Stimulated activated CD4-positive, alpha-beta T cell treated with anti-CD3 and anti-CD28 coated beads, Interleukin-4, amount 100 ng/mL, for 1 hour (primary cell): ENCODE measurements at places on chromosomes 7 and 10.

DNA sequence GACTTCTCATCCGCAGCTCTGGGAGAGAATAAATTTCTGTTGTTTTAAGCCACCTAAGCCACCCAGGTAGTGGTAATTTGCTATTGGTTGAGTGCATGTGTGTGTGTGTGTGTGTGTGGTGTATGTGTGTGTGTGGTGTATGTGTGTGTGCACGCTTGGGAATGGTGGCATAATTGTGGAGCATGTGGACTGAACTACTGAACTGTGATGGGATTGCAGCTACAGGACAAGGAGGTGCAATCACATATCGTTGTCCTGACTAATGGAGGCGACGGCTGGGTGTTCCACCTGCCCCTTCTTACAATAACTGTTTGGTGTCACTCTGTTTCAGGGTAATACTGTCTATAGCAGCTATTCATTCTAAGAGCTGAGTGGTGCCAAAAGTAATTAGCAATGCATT, 448.7 kb upstream of the PFKP start:
- no peak for DNase-seq

- no peak for DNase-seq
Observed at GRCh38 chr7:142898377-142899170, 13.0 kb upstream of the TRPV6 start.

DNA sequence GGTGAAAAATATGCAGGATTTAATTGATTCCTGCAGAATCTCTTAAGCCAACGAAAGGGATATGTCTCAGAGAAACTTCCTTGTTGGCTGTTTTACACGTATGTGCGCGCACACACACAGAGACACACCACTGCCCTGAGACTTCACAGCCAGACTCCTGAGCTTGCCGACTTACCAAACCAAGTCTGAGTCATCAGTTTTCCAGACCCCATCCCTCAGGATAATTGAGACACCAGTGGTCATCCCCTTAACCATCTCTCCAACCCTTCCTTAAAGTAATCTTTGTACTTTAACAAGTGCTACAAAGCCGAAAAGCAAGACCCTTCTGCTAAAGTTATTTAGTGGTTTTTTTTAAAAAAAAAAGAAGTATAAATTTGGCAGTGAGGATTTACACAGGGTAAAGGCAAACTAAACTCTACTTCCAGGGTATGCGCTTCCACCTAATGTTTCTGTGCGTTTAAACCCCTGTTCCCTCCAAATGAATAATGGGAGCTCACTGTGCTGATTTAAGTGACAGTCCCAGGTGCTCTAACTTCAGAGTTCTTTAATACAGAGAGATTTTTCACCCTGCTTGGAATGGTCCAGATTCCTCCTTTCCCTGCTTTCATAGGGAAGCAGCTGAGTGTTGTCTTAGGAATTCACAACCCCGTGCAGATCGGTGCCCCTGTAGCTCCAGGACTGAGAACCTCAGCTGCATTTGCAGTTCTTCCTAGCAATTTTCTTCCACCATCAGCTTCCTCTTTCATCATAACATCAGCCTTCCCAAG, 198.5 kb downstream of the INHBA start:
- DNase-seq: no peak

- DNase-seq: no peak
Observed at GRCh38 chr7:117892821-117893220, 19.6 kb upstream of the CTTNBP2 start.

GRCh38 chr7:158282461-158283001, 305.1 kb downstream of the PTPRN2 start:
- no peak for DNase-seq

DNA sequence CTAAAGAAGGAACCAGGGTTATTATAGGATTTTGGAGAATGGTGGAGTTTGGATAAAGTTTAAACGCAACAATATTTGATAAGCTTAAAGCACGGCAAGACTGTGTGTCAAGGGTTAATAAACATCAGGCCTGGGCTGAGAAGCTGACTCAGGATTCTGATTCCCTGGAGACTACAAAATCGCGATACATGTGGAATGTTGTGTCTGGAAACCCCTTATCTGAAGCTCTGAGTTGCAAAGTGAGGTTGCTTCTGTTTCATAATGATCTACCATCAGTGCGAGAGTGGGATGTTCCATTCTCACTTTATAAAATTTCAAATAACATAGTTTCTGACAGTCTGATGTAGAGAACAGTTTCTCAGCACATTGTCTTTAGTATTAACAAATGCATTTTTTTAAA, 7.8 kb downstream of the C1GALT1 start:
- DNase-seq: no peak

DNA sequence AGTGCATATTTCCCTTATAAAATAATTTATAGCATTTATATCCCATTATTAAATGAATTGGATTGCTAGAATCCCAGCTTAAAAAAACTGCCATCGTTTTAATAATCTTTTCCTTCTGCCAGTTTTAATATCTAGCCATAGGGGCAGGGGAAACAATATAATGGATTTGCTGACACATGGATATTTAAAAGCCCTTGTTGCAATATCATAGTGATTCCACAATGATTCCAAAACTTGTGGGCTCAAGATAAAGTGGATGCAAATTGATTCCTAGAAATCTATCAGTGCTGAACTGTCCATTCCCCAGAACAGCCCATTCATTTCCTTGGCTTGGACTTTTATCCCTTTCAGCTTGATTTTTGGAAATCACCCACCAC, 2.6 kb downstream of the CPA2 start:
- no peak for DNase-seq

- DNase-seq: no peak
Observed at GRCh38 chr7:30178748-30179436, 44.1 kb downstream of the MTURN start.

- no peak for DNase-seq
Observed at GRCh38 chr7:6367701-6368211, 80.0 kb downstream of the DAGLB start.
